ENCODE measurements at places on chromosomes 2 and 18.

GRCh38 chr2:17318013-17318412, 200.2 kb downstream of the RAD51AP2 start:
- DNase-seq = no peak

DNA sequence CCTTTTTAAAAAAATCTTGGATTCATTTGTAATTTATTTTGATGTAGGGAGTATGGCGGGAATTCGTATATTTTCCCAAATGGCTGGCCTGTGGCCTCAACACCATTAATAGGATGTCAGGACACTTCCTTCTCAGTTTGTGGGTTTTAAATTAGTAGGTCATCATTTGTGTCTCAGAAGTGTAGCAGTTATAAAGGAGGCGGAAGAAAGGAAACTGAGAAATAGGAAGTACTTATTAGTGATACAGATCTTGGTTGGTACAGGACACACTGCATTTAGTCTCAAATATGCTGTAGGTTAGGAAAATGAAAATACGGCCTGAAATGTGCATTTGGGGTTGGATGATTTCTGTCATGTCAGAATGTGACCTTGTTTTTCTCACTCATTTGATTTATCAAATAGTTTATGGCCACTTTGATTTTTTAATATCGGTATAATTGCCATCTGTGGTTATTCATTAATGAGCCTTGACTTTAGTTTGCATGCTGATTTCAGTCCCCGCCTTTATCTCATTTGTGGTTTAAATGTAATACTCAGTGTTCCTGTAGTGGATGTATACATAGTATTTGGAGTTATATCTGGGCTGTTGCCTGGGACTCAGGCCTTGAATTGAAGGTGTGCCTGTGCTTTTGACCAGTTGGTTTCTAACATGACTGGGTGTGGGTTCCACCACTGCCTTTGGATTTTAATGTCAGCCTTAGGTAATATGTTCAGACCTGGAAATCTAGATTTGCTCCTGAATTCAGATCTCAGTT, 31.4 kb downstream of the ZCCHC2 start:
- DNase-seq = no peak

DNA sequence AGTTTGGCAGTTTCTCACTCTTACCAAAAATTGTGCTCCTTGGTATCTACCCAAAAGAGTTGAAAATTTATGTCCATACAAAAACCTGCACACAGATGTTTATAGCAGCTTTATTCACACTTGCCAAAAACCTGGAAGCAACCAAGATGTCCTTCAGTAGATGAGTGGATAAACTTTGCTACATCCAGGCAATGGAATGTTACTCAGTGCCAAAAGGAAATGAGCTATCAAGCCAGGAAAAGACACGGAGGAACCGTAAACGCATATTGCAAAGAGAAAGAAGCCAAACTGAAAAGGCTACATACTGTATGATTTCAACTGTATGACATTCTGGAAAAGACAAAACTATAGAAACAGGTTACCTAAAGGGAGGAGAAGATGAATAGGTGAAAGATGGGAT, 36.1 kb downstream of the TMEM163 start:
- no peak for DNase-seq

- DNase-seq = no peak
These were observed 3.4 kb downstream of the CTLA4 start for GRCh38 chr2:203870941-203871340.

- no peak for DNase-seq
These were observed 53.1 kb upstream of the KCNG2 start for GRCh38 chr18:79744625-79745024.

DNA sequence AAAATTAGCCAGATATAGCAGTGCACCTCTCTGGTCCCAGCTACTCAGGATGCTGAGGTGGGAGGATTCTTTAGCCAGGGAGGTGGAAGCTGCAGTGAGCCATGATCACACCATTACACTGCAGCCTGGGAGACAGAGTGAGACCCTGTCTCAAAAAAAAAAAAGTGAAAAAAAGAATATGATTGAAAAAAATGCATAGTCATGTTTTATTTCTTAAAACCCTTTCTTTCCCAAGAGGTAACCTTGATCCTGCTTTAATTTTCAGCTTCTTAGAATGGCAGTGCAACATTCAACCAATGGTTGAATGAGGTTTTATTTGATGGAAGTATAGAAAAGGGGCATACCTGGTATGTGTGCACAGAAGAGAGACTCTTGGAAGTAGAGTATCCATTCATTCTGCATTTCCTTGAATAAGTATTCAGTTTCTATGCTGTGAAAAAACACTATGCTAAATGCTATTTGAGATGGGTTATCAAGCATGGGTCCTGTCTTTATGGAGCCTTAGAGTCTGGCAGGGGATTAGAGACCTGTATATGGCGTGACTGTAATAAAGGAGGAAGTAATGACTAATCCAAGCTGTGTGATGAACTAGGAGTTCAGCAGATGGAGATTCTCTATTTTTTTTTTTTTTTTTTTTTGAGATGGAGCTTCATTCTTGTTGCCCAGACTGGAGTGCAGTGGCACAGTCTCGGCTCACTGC, 146.3 kb downstream of the WDSUB1 start:
- no peak for DNase-seq

DNA sequence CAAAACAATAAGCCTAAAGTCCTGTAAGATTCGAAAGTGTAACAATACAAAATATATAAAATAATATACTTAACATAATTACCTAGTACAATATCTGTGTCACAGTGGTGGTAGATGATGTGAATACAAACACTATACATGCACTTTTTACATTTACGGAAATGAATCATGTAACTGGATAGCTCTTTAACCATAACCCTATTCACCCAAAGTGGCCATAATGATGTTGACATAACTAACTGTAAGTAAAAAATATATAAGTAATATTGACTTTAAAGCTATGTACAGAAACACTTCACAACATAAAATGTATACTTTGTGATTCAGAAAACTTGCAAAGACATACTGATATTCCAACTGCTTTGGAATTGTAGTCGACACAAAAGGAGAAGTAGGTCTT, 616.9 kb upstream of the SLC8A1 start:
- no peak for DNase-seq

- no peak for DNase-seq
These were observed 516.3 kb upstream of the FSIP2 start for GRCh38 chr2:185222311-185222710.

DNA sequence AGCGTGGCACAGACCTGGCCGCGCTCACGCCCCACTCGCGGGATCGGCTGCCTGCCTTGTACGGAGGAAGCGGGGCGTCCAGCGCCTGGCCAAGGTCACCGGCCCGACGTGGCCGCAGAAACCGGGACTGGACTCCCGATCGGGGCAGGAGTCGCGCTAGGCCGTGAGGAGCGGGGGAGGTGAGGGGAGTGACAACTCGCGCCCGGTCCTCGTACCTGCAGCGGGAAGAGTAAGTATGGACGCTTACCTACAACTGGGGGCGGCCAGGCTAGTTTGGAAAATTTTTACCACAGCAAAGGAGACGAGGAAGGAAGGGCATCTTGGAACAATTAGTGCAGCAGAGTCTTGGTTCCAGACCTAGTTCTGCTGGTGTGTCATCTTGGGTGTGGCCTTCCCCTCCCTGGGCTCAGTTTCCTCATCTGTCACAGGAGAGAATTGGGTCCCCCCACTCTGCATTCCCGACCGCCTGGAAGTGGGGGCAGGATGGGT, 693 bp downstream of the UBE2F start:
- DNase-seq = no peak

- no peak for DNase-seq
These were observed 84.9 kb downstream of the ICOS start for GRCh38 chr2:204021290-204022081.

- no peak for DNase-seq
These were observed 646.3 kb upstream of the LRATD1 start for GRCh38 chr2:13986119-13986720.

GRCh38 chr2:221477714-221478484, 94.2 kb downstream of the EPHA4 start:
- no peak for DNase-seq

GRCh38 chr2:120949027-120949956, 213.6 kb downstream of the GLI2 start:
- no peak for DNase-seq

DNA sequence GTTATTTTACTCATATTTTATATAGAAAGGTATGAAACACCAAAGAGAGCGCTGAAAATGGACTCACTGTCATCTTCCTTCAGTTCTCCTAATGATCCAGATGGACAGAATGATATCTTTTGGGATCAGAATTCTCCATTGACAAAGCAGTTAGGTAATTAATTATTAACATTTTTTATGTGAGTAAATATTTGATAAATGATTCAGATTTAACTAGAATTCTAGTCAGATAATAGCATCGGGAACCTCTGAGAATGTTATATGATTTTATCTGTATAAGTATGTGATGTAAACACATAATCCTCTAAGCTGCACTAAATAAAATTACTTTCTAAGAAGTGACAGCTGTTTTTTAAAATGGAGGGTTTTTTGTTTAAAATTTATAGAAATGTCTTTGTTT, 2.0 kb downstream of the ETAA1 start:
- DNase-seq = no peak

DNA sequence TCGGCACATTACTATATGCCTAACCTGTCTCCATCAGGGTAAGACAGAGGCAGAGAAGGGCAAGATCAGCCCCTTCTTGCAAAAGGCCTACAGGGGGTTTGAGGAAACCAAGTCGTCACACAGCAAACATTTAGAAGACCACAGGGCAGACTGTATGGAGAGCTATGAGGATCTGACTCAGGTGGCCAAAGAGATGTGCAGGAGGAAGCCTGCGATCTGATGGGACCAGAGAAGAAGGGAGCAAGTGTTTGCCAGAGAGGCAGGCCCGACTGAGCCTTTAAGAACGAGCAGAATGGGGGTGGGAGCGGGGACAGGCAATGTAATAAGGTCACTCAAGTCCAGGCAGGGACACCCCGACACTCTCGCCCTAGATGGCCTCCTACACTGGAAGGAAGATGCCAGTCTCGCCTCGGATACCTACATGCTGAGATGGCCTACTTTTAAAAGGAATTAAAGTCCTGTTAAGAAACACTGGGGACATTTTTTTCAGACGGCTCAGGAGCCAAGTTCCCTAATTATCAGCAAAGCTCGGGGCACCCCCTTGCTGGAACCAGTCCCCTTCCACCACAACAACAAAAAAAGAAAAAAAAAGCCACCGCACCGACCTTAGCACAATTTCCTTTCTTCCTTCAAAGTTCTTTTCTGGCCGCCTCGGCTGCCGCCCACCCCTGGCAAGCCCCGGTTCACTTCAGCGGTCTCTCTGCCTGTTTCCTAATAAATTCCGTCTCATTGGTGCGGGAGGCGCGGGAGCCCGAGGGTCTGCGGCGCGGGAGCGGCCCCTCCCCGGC, 1.5 kb downstream of the SFXN5 start:
- DNase-seq = no peak
